T-helper 22 cell (primary cell): ENCODE measurements at places on chromosomes 13 and 19.

GRCh38 chr13:32142956-32143375, 111.4 kb downstream of the FRY start:
- no peak for DNase-seq

GRCh38 chr19:49749771-49750170, 13.3 kb downstream of the TSKS start:
- no peak for DNase-seq

DNA sequence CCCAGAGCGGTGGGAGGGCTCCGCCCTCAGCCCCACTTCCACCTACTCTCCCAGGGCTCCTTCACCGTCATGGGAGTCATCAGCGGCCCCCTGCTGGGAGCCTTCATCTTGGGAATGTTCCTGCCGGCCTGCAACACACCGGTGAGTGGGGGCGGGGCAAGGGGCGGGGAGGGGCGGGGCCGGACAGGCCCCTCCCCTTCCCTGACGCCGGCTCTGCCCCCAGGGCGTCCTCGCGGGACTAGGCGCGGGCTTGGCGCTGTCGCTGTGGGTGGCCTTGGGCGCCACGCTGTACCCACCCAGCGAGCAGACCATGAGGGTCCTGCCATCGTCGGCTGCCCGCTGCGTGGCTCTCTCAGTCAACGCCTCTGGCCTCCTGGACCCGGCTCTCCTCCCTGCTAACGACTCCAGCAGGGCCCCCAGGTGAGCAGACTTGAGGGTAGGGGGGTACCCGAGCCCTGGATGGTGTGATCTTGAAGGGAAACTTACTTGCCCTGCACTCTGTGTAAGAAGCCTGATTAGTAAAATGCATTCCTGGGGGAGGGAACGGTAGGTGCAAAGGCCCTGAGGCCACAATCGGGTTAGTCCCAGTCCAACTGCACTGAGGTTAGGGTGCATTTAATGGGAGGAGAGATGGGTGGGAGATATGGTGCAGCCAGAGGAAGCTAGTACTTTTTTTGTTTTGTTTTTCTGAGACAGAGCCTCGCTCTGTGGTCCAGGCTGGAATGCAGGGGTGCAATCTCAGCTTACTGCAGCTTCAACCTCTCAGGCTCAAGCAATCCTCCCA, 12.1 kb downstream of the SLC5A5 start:
- no peak for DNase-seq

DNA sequence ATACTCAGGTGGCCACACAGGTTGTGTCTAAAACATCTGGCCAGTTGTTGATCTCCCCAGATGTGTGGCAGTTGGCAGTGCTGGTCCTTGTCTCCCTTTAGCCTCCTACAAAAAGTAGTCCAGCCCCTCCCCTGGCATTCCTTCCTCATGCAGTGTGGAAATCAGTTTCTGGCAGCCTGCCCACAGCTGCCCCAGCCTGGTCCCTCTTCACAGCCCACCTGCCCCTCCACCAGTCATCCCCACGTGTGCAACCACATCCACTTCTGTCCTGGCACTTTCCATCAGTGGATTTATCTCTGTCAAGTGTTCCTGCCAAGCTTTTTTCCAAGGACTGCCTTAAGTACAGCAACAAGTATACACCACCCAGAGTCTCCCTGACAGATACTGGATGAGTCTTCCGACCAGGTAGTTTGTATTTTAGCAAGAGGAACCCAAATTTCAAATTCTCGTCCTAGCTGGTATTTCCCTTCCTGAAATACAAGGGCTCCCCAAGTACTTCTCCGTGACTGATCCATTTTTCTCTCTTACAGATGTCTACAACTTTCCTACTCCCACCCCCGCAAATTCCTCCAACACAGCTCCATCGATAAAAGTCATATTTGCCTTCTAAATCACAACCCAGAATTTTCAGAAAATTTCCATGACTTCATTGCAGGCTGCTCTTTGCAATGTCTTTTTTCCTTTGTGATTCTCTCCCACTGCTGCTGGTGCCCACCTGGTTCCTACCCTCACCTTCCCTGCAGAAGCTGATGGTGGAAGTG, 313.5 kb downstream of the FOXO1 start:
- no peak for DNase-seq

DNA sequence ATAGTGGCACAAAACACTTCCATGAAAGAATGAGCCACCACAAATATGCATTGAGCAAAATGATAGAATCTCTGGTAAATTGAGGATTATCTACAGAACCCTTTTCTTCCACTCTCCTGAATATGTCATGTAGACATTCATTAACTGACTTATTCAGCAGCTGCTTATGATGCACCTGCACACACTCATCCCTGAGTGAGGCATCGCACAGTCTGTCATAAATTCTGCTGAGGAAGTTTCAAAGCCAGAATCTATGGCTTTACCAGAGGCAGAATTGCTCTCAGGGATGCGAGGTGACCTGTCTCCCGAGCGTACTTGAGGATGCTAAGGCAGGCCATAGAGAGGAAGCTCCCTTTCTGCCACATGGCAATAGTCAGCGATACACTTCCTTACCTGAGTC, 1090.2 kb downstream of the UQCRFS1 start:
- DNase-seq, result no peak

GRCh38 chr13:105165449-105166125, 1369.9 kb downstream of the EFNB2 start:
- DNase-seq, result no peak

- DNase-seq, result no peak
These were observed 256.9 kb downstream of the SPRY2 start for GRCh38 chr13:80083853-80084676.

GRCh38 chr13:39023316-39023715, 14.6 kb downstream of the PROSER1 start:
- DNase-seq, result no peak

GRCh38 chr19:35228177-35228930, at the start of gene FAM187B:
TSS of gene FAM187B (minus strand) at chr19:35228739. CDS start at chr19:35228680, 59 bp downstream.
- DNase-seq, result no peak

GRCh38 chr13:74573654-74574053, 439.4 kb upstream of the KLF12 start:
- no peak for DNase-seq

DNA sequence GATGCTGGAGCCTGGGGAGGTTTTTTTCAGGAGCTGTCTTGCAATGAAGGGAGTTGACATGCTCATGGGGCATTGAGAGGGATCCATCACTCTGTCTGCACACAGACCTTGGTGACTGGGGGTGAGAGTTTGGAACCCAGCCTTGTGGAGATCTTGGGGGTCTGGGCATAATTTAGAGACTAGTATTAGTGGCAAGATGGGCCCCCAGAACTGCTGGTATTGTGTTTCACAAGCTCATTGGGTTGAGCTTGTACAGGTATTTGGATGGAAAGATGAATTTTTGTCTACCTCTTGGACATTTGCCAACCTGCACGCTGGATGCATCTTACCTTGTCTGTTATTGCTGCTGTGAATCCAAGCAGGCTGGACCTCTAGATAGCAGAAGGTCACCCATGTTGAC, at the start of gene OR2Z1:
Gene OR2Z1, plus strand, starts transcription at position 301 of the 400 bp plus-strand sequence. CDS start 9,395 bp downstream, outside the sequence.
- no peak for DNase-seq

DNA sequence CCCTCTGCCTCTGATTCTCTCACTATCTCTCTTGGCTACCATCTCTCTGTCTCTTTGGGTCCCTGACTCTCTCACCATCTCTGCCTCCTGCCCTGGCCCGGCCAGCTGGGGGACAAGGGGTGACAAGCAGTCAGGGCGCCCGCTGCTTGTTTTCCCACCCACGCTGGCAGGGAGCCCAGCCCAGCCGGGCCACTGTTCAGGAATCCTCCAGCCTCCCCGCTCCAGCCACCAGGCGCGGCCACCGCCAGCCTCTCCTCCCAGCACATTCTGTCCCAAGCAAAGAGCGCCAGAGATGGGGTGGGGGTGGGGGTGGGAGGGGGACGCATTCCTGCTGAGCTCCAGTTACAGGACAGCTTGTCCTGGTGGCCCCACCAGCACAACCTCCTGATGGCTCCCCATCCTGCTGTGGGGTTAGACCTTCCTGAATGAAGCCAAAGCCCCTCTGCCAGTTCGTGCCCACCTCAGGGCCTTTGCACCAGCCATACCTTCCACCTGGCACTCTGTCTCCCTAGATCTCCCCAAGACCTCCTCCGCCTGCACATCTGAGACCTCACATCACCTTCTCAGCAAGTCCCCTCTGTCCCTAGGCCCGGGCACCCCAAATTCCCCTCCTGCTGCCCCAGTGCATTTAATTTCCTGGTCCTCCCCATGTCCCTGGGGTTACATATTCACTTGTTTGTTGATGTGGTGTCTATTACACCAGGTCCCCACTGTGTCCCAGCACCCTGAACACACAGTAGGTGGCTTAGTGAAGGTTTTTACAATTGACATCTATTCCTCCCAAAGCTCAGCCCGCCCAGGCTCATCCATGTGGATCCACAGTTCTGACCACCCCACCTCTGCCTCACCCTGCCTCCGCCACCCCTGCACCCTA, 12.5 kb downstream of the ARRDC2 start:
- no peak for DNase-seq

DNA sequence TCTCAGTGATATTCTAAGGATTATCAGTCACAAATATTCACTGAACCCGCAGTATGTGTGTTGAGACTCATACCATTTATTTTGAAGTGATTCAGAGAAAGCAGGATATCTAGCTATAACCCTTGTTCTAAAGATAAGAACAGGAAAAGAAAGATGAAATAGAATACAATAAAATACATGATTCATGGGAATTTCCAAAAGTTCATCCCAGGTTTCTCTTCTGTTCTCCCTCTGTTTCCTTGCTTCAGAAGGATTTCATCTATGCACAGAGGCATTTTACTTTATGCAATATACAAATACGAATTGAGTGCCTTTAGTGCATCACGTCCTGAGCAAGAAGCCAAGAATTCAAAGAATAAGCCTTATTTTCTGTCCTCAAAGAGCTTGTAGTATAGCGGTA, 274.4 kb upstream of the GPC6 start:
- no peak for DNase-seq

- no peak for DNase-seq
These were observed 75.8 kb upstream of the UBAC2 start for GRCh38 chr13:99124794-99125316.

GRCh38 chr19:18495204-18495911, 26.5 kb downstream of the ELL start:
- DNase-seq, result no peak

DNA sequence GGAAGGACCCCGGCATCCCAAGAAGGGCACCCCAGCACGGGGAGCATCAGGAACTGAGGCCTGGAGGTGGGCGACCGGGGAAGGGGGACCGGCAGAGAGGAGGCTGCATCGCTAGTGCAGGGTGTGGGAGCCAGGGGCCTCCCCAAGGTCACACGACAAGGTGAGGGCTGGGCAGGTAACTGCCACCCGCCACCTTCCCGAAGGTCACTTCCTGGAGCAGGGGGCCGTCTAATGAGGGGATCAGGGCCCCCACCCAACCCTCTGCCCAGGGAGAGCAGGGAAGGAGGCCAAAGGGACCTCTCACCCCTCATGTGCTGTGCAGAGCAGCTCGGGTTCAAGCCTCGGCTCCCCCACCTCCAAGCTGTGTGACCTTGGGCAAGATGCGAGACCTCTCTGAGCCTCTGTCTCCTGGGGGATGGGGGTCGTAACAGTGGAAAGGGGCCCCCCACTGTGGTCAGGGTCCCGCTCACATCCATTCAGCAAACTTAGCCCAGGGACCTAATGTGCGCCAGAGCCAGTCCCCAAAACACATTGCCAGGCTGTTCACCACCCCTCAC, 6.0 kb downstream of the ZBTB7A start:
- no peak for DNase-seq
